ENCODE measurements at places on chromosomes 1 and 21.

DNA sequence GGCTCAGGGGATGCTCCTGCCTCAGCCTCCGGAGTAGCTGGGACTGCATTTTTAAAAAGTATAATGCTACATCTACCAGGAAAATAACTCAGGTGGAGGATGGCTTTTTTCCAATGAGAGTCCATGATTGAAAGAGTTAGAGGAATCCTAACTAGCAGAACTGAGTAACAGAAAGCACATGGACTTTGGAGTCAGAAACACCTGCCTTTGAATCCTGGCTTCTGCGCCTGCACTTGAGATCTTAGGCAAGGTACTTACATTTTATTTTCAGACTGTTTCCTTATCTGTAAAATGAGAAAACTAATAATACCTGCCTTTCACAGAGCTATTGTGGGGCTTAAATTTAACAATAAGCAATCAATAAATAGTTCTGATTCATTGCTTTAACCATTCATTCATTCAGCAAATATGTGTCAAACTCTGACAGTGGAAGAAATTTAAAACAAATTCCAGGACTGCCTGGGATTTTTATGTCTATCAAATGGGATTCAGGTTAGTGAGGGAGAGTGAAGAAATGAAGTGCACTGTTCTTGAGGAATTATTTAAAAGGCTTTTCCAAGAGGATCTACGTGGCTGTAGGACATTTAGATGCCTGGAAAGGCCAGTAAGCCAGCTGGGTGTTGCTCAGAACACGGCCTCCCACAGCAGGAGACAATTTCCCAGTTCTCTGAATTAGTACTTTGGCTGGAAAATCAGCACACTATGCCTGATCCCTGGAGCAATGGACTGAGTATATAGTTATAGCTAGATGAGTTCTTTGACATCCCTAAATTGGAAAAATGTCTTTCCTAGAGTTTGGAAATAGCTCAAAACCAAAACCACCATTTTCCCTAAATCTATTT lies 12.8 kb upstream of the LBR start:
- no peak for DNase-seq

- DNase-seq = no peak
These were observed 45.5 kb upstream of the LRIG2 start for GRCh38 chr1:113027449-113027848.

DNA sequence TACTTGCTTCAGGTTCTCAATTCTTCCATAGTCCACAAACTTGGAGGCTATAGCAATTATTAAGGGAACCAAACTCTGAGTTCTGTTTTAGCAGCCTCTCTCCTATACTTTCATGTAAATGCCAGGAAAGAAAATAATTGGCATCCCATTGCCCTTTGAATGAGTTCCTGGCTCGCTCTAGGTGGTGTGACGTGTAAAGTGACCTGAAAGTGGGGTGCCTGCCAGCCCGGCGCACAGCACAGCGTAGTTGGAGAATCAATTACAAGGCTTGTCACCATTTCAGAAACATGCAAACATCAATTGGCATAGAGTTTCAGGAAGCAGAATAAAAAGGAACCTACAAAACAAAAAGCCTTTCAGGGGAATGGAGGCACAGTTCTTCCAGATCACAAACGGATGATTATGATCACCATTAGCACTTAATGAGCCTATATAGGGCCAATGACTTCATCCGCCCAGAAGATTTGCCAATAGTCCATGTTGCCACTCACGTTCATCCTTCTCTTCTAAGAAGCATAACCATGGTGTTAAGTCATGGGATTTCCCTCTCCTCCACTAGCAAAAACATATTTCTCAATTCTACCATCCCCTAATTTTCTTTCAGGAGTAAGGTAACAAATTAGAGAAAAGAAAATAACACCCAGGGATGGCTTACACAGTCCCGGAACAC lies 354.6 kb upstream of the ADGRL2 start:
- DNase-seq = peak; percentile 30

DNA sequence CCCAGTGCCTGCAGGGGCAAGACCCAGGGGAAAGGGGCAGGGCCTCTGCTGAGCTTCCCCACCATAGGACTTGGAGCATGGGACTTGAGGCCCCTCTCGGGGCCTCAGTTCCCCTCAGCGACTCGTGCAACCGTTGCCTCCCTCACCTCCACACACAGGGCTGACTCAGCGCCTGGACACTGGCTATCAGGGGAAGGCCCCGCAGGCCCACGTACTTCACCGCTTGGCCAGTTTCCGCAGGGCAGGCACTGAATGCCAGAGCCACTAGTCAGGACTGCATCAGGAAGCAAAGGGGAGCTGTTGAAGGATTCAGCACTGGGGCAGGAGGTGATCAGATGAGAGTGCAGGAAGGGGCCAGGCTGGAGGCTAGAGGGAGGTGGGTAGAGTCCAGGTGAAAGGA lies 15.5 kb upstream of the FAM131C start:
- DNase-seq = peak; percentile 17

- no peak for DNase-seq
These were observed 25.0 kb downstream of the SLAMF1 start for GRCh38 chr1:160621633-160622413.

- no peak for DNase-seq
These were observed 119.7 kb downstream of the GDAP2 start for GRCh38 chr1:117809764-117810163.

DNA sequence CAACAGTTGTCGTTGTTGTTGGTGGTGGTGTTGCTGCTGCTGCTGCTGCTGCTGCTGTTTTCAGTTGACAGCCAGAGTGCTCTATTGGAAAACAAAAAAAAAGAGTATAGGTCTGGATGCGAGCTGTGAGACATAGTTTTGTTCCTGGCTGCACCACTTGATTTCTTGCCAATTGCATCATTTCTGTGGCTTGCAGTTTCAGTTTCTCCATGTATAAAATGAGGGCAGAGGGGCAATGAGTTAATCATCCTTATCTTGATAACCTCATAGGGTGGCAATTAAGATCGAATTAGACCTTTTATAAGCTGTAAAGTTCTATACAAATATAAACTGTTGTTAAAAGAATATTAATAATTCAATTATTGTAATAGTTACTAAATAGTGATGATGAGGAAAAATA lies 156.7 kb downstream of the DMRTA2 start:
- DNase-seq = no peak
